ENCODE measurements at places on chromosomes 5 and 9.

DNA sequence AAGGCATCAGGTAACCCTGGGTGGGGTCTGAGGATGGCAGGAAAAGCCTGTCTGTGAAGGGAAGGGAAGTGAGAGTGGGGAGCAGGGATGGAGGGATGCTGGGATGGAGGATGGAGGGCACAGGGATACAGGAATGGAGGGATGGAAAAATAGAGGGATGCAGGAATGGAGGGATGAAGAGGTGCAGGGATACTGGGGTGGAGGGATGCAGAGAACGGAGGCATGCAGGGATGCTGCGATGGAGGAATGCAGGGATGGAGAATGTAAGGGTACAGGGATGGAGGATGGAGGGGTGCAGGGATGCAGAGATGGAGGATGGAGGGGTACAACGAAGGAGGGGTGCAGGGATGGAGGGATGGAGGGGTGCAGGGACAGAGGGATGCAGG, 9.1 kb downstream of the PTGES2 start:
- no peak for DNase-seq

DNA sequence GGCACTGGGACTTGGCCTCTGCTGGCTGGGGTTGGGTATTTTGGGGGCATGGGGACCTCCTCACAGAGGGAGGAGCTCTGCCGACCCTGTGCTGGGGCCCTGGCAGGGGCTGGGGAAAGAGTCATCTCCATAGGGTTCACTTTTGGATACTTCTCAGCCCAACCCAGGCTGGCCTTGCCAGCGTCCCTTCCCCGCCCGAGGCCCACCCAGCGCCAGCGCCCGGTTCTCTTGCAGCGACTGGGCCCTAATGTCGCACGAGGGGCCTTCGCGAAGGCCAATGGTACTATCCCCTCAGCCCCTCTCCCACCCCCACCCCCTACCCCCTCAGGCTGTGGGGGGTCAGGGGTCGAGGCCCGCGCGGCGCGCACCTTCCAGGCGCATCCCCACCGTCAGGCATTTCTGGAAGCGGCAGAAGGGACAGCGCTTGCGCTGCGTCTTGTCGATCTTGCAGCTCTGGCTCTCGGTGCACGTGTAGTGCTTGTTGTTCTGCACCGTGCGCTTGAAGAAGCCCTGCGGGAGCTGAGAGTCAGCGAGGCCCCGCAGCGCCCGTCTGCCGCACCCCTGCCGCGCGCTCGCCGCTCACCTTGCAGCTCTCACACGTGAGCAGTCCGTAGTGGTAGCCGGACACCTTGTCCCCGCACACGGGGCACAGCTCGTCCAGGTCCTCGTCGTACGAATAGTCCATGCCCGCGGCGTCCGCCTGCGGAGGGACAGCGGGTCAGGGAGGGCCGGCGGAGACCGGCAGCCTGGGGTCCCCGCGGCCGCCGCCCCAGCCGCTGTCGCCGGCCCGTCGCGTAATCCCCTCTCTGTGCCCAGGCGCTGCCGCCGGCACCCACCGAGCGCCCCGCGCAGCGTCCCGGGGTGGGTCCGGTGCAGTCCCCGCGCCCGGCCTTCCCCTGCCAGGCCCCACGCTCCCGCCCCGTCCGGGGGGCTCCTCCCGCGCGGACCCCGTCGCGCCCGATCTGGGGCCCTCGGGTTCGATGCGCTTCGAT, 4.2 kb downstream of the NR5A1 start:
- no peak for DNase-seq

GRCh38 chr5:152869971-152870370, 464.9 kb upstream of the NMUR2 start:
- DNase-seq = no peak

DNA sequence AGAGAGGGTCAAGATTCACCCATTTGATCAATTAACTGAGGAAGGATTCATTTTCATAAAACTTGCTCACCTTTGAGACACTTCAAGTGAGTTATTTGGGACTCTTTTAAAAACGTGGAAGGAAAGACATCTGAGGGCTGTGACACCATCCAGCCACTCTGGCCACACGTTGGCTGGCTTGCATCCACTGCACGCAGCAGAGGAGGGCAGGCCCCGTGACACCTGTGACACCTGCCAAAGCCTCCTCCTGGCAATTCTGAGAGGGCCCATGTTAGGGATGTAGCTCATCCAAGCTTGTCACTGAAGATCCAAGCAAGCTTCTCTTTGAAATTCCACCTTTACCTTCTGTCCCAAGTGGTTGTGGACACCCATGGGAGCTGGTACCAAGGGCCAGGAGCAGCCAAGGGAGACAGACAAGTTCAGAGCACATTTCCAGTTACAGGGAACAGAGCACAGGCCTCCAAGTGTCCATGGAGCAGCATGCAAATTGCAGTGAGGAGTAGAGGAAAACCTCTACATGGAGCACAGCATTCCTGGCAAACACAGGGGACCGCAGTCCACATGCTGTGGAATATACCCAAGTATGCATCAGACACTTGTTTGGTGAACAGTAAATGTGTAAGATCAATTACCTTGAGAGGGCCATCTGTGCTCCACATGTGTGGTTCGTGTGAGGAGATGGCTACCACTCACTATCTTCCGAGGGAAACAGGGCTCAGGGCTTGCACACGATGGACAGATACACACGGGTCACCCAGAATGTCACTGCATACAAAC, 4.8 kb downstream of the PRSS3 start:
- DNase-seq = peak; percentile 40

DNA sequence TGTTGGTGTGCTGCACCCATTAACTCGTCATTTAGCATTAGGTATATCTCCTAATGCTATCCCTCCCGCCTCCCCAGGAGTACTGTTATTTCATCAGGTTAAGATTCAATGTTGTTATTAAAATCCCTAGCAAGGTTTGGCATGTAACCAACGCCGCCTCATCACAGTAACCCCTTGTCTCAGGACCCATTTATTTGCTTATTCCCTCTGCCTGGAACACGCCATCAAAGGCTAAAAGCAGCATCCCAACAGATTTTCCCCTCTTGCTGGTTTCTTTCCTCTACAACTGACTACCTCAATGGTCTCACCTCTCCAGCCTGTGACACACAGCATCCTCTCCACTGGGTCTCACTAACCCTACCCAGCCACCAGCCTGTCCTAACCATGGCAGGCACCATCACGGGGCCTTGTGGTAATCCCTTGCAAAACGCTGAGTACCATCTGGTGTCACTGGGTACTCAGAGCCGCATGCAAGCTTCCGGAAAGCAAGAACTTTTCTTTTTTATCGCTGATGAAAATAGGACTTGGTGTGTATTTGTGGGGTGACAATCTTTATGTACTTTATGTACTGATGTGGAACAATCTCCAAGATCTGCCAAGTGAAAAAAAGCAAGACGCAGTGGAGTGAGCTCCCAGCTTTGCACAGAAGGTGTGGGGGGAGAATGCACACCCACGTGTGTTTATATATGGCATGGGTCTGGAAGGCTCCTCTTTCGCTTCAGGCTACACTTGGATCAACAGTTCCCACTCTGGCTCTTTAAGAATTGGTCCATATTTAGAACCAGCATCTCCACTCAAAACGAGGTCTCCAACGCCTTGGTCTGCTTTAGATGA, 6.1 kb downstream of the RPS14 start:
- no peak for DNase-seq

DNA sequence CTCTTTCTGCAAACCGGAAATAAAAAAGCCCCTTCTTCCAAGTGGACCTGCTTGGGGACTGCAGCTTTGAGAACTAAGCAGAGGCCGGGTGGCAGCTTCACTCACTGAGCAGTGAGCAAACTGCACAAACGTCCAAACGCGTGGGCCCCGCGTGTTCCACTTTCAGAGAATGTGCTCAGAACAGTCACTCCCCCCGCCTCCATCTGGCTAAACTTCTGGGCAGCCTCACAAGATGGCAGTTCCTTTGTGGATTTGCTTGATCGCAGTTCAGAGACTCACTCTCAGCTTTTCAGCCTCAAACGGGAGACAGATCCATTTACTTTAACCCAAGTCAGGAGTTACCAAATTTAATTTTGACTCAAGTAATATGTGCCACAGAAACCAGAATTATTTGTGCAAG, 216.6 kb downstream of the TLE1 start:
- DNase-seq = no peak

DNA sequence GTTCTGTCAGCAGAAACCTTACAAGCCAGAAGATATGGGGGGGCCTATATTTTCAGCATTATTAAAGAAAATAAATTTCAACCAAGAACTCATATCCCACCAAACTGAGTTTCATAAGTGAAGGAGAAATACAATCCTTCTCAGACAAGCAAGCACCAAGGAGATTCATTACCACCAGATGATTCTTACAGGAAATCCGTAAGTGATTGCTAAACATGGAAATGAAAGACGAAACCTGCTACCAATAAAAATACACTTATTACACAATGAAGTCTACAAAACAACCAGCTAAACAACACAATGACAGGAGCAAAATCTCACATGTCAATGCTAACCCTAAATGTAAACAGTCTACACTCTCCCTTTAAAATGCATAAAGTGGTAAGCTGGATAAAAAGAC, 17.8 kb upstream of the C9orf72 start:
- DNase-seq = no peak
